ENCODE measurements at places on chromosomes 13 and 19. TPM values are rescaled to one million over a fixed set of nuclear protein-coding genes. Genes with fewer than 3 reads are reported as not detected.

GRCh38 chr13:112465251-112466131, 89.3 kb downstream of the SPACA7 start:
- H3K27me3 ChIP-seq: no peaks in the 10 kb centered on the region
- no peaks in the 10 kb centered on the region for H3K36me3 ChIP-seq
- no peak overlapping the region for H3K27ac ChIP-seq

- no peaks in the 10 kb centered on the region for H3K4me1 ChIP-seq
- no peak overlapping the region for H3K27ac ChIP-seq
- no peak for DNase-seq
- no peaks in the 10 kb centered on the region for H3K36me3 ChIP-seq
- no peaks in the 10 kb centered on the region for H3K27me3 ChIP-seq
- no peak overlapping the region for H3K4me3 ChIP-seq
These were observed 61.8 kb downstream of the ZNF723 start for GRCh38 chr19:22893855-22894270.

GRCh38 chr19:49415102-49415809, 8.0 kb downstream of the PTH2 start:
- H3K27me3 ChIP-seq: peaks cover 48% of the 10 kb centered on the region
- no peaks in the 10 kb centered on the region for H3K4me1 ChIP-seq
- H3K27ac ChIP-seq: no peak overlapping the region
- no peaks in the 10 kb centered on the region for H3K36me3 ChIP-seq
- no peak for DNase-seq

DNA sequence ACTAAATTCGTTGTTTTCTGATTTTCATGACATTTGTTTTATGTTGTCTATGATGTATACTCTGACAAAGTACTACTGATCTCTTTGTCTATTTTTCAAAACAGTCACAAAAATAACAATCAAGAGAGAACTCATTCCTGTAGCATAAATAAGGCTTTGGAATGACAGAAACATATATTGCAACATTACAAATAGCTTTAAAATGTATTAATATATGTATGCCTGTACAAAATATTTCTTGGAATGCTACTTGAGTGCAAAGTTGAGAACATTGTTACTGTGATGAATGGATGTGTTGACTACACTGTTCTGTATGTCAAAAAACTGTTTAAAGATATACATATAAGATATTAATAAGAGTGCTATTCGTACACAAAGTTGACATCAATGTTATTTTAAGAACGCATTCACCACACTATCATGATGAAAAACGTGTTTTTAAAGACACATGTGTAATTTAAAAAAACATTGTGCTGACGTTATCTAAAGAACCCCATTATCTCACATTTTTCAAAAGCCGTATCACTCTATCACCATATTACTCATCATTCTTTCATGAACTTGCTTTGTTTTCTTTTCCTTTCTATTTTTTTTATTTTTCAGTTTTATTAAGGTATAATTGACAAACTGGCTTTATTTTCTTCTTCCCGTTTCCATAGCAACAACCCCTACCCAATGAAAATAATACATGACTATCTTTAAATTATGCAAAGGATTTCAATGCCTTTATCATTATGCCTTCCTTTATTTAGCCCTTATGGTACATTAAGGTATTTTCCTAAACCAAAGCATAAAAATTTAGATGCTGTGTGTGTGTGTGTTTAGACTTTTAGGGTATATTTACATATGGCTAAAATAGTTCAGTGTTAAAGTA, 918.8 kb downstream of the SLITRK1 start:
- H3K27ac ChIP-seq: no peak overlapping the region
- no peaks in the 10 kb centered on the region for H3K36me3 ChIP-seq
- no peak for DNase-seq
- no peaks in the 10 kb centered on the region for H3K4me1 ChIP-seq
- H3K27me3 ChIP-seq: no peaks in the 10 kb centered on the region
- no peak overlapping the region for H3K4me3 ChIP-seq

GRCh38 chr19:4035018-4035566, 27.6 kb downstream of the PIAS4 start:
- no peak overlapping the region for H3K27ac ChIP-seq
- H3K36me3 ChIP-seq: peaks cover 77% of the 10 kb centered on the region
- DNase-seq: no peak
- H3K27me3 ChIP-seq: no peaks in the 10 kb centered on the region

DNA sequence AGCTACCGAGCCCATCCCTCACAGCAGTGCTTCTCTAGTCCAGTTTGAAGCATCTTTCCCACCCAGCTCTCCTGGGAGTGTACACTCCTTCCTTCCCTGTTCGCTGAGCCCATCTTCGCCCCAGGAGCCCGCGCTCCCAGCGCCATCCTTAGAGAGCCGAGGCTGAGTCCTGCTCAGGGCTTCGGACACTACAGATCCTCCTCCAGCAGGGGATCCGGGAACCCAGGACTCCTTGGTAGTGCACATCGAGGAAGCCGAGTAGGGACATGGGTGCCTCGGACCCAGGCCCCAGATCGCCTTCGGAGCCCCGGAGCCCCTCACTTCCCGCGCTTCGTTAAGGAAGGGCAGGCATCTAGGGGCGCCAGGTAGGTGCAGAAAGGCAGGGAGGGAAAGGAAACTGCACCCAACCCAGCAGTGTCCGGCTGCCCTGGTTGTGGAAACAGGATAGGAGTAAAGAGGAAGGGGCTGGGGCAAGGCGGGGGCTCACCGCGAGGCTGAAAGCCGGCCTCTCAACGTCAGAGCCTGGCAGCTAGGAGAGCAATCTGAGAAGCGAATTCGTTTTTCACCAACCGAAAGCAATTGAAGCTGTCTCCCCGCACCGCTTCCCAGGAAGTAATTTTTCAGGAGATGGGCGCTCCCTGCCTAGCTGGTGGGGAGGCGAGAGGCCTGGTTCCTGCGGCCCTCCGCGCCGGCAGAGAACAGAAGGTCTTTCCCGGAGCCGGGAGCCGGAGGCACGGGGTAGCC, 1.0 kb downstream of the PDX1 start:
- H3K27ac ChIP-seq: no peak overlapping the region
- peaks cover 23% of the 10 kb centered on the region for H3K4me1 ChIP-seq
- no peaks in the 10 kb centered on the region for H3K36me3 ChIP-seq
- H3K27me3 ChIP-seq: peaks cover 4% of the 10 kb centered on the region

The ZNF90 gene
- total RNA-seq: 0.10 TPM

The CFAP97D2 gene
- total RNA-seq: not detected

The NLRP13 gene
- total RNA-seq: not detected

The OLFM2 gene
- total RNA-seq: 5.1 TPM

The LILRB2 gene
- 2.4 TPM for total RNA-seq

The FFAR3 gene
- total RNA-seq: not detected

All from psoas muscle (tissue), 8 donors.